Esophagus squamous epithelium (tissue), 5 donors: ENCODE measurements at places on chromosomes 4 and X. TPM values are rescaled to one million over a fixed set of nuclear protein-coding genes. Genes with fewer than 3 reads are reported as not detected.

The GPR34 gene
- total RNA-seq = 0.87 TPM

DNA sequence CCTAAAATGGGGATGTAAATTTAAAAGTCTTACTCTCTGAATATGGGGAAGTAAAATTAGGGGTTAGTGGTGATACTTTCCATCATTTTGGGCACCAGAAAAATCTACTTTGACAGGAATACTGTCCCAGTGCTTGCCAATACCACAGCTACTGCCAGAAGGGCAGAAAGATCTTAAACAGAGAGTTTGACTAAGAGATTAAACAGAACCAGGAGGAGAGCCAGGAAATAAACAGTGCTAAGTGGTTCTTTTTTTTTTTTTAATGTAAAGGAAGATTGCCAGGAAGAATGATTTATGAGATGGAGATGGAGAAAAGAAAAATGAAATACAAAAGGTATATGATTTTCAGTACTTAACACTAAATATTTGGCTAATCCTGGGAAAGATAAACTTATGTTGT, 126.8 kb downstream of the RTL3 start:
- H3K4me1 ChIP-seq = peaks cover 6% of the 10 kb centered on the region
- no peak overlapping the region for H3K27ac ChIP-seq
- DNase-seq = no peak
- no peak overlapping the region for H3K4me3 ChIP-seq
- H3K27me3 ChIP-seq = no peaks in the 10 kb centered on the region

DNA sequence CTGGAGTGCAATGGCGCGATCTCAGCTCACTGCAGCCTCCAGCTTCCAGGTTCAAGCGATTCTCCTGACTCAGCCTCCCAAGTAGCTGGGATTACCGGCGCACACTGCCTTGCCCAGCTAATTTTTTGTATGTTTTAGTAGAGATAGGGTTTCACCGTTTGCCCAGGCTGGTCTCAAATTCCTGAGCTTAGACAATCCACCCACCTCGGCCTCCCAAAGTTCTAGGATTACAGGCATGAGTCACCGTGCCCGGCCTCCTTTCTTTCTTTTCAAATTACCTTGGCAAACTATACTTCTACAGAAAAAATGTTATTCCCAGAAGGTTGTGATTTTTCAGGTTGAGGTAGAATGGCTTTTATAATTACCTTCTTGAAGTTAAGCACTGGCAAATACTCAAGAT, 321.9 kb upstream of the PRPS2 start:
- no peak overlapping the region for H3K27ac ChIP-seq
- H3K4me3 ChIP-seq = no peak overlapping the region
- H3K36me3 ChIP-seq = no peaks in the 10 kb centered on the region
- no peaks in the 10 kb centered on the region for H3K27me3 ChIP-seq

DNA sequence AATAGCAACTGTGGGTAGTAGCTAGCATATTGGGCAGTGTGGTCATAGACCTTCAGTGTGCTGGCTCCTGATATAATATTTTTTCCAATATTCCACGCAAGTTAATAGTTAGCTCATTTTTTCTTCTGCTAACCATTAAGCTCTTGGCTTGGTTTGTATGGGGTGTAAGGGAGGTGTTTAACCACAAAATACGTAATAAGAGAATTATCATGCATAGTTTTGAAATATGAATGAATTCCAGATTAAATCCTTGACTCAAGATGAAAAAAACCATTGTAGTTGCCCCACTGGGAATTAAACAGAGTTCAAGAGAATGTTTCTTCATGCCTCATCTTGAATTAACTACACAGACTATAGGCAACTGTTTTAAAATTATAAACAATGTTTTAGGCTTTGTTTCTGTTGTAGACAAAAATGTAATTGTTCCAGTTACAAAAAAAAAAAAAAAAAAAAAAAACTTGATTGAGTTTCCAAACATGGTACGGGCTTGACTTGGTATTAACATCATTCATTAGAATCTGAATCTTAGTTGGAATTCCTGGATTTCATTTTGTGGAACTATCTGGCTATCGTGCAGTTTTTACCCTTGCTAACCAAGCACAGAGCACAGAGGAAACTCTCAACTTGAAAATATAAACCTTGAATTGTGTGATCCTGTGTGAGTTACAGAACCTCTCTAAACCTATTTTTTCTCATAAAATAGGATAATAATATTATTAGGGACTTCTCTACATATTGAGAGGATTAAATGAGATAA, 28.4 kb downstream of the CXCL1 start:
- H3K27me3 ChIP-seq = no peaks in the 10 kb centered on the region
- no peaks in the 10 kb centered on the region for H3K4me1 ChIP-seq
- no peak overlapping the region for H3K27ac ChIP-seq
- H3K4me3 ChIP-seq = no peak overlapping the region
